ENCODE measurements at places on chromosomes 7 and 10.

- DNase-seq = no peak
Observed at GRCh38 chr10:132962623-132963429, 20.5 kb upstream of the CFAP46 start.

GRCh38 chr10:57692255-57692980, 575.3 kb downstream of the IPMK start:
- DNase-seq = no peak

GRCh38 chr10:130453036-130453720, 317.0 kb downstream of the GLRX3 start:
- DNase-seq = no peak

DNA sequence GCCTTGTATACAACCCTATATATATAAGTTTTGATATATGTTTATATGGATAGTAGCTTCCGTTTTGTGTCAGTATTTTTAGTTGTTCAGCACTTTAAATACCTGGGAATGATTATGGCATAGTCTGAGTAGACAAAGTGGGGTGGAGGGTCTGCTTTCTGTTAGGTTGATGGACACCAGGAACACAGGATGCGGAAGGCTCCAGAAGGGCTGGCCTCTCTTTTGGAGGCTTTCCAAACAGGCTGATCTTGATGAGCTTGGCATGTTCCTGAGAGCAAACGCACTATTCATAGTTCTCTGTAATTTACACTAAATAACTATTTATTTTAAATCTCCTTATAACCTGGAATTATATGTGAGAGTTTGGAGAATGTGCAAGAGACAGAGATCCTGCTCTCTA, 12.7 kb downstream of the AKR1E2 start:
- DNase-seq = no peak

GRCh38 chr10:103680869-103681236, 174.5 kb downstream of the SH3PXD2A start:
- DNase-seq = no peak

DNA sequence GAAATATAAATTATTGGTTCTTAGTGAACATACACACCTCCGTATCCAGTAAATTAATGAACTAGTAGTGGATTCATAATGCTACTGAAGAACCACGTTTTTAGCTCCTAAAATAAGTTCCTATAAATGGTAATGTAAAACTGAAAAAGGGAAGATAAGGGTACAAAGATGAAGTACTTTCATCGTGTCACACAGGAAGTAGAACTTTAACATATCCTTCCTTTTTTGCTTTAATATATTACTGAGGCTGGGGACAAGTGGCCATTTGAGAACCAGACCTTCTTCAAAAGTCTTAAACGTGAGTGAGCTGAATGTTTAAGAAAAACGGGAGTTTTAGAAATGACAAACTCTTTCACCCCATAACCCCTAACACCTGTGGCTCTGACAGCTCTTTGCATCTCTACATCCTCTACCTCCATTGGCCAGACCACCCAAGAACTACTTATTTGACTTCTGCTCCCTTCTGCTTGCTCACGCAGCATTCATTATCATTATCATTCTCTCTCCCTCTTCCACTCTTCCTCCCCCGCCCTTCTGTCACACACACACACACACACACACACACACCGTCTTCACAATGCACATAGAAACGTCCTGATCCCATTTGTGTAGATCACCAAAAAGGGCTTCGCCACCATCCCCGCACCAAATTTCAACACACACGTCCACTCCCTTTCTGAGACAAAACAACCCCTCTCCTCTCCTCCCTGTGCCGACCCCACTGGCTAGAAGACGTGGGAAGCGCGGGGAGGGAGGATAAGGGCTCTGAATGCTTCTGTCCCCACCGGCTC, 677 bp downstream of the SKAP2 start:
- no peak for DNase-seq

- no peak for DNase-seq
Observed at GRCh38 chr7:7765422-7765821, 47.0 kb upstream of the RPA3 start.

DNA sequence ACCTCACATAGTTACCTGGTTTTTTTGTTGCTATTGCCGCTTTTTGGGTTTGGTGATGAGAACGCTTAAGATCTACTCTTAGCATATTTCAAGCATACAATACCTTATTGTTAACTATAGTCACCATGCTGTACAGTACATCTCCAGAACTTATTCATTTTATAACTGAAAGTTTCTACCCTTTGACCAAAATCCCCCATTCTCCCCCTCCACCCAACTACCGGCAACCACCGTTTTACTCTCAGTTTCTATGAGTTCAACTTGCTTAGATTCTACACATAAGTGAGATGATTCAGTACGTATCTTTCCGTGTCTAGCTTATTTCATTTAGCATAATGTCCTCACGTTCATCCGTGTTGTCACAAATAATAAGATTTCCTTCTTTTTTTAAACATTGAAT, 86.7 kb upstream of the IL6 start:
- DNase-seq = no peak

DNA sequence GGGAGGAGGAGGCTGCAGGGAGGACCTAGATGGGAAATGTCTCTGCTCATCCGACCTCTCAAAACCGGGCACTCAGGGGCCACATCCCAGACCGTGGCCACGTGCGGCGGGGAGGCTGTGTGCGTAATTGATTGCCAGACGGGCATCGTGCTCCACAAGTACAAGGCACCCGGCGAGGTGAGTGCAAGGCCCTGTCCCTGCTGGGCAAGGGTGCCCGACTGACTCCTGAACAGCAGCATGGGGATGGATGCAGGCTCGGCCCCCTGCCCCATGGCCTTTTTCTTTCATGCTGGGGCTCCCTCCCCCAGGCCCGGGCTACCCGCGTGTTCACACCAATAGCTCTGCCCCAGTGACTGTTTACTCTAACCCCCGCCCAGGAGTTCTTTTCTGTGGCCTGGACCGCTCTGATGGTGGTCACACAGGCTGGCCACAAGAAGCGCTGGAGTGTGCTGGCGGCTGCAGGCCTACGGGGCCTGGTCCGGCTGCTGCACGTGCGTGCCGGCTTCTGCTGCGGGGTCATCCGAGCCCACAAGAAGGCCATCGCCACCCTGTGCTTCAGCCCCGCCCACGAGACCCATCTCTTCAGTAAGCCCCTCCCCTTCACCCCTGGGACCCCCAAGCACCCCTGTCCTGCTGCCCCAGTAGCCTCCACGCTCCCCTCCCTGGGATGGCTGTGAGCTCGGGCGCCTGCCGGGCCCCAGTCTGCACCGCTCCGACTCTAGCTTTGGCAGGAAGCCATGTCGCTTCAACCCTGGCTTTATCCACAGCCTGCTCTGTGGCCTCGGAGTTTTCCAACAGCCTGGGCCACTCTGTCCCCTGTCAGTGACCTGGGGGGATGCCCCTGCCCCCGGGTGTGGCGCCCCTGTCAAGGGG, 3.9 kb downstream of the LRWD1 start:
- no peak for DNase-seq

DNA sequence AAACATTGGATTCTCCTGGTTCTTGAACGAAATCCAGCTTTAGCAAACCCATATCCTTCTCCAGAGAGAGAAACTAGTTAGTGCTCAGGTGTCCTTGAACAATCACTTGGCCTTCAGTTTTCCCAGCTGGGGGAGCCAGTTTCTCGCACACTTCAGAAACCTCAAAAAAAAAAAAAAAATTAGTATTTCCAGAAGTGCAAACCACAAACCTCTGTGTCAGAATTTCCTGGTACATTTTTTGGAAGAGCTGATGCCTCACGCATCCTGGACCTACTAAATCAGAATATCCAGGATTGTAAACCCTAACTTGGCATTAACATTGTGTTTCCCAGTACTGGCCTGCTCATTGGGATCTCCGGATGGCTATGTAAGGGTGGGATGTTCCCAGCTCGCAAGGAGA, 143.4 kb upstream of the EGR2 start:
- DNase-seq = no peak

DNA sequence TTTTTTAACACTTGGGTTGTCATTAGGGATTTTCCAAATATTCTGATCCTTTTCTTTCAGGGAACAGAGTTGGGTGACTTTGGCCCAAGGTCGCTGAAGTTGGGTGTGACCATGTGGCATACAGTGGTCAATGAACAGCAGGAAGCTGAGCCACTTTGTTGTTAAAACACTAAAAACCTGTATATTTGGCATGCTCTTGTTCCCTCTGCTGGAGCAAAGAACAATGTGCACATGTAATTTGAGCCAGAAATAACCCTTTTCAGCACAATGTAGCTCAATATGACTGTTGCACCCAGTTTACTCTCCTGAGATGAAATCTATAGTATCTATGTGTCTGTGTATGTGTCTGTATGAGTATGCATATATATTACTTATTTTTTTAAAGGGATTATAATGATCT, 74.9 kb downstream of the ADCYAP1R1 start:
- no peak for DNase-seq

DNA sequence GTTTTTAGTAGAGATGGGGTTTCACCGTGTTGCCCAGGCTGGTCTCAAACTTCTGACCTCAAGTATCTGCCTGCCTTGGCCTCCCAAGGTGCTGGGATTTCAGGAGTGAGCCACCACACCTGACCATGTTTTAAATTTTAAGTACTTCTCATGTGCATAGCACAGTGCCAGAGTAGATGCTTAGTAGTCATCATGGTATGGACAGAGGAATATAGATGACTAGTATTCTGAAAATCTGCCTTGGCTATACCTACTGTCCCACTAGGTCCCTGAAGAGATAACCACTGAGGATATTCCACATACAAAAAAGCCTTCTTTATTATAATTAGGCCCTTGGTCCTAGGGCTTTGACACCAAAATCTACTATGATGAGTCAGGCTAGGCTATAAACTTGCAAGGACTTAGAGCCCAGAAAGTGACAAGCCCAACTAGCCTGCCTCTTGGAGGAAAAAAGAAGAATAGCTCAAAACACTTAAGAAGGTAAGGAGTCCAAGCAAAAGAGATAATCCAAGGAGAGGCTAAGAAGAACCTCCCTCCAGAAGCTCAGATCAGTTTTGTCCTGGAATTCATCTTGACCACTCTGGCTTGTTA, 34.0 kb downstream of the LUC7L2 start:
- DNase-seq = no peak

DNA sequence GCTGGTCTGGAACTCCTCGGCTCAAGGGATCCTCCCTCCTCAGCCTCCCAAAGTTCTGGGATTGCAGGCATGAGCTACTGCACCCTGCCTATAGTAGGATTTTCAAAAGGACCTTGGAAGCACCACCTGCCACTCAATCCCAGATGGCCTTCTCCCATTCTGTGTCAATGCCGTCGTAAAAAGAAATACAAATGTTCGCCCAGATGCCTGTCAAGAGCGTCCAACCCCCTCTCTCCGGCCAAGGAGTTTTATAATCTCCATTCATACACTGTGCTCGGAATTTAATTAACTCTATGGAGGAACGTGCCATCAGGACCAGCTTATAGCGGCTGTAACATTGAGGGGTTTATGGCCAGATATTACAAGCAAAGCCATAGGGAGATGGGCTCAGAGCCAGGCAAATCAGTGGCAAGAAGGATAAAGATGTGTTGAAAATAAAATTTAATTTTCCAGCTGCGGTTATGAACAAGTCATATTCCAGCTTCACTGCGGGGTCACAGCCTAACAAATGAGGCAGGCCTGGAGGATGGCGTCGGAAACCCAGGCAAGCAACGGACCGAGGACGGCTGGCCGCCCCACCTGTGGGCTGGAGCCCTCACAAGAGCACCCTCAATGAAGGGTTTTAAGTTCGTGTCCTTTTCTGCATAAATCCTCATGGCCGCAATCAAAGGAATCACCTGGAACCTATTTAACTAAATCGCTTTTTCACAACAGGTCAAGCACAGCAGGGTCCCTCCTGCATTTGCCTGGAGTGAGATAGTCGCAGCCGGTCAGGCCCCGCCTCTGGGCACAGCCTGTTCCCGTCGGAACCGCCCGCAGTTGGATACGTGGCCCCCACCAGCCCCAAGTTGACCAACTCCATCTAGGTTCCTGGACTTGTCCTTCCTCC, 374.5 kb upstream of the FOXK1 start:
- no peak for DNase-seq

DNA sequence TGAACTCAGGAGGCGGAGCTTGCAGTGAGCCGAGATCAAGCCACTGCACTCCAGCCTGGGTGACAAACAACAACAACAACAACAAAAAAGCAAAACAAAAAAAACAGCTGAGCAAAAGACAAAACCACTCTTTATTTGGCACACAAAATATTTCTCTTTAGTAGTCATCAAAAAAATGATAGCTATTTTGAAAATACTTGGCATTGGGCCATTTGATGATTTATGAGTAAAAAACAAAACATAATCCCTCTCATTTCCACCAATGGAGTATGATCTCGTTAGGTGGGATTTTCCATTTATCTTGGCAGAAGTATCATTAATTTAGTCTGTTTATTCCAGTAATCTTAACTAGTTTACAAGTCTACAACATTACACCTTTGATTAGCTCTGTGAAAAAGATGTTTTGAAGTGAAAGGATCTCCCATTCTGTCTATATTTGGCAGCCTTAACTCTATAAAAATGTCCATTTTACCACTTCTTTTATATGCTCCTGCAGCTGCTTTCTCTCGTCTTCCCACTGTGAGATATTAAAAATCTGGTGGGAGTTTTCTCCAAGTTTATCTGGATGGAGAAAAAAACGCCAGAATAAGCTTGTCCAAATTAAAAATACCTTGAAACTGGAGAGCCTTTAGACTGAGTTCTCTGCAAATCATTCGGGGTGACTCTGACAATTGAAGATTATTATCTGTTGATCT, 58.8 kb upstream of the AGMO start:
- DNase-seq = no peak

- DNase-seq = no peak
Observed at GRCh38 chr10:49400365-49400764, 4.5 kb upstream of the DRGX start.

- no peak for DNase-seq
Observed at GRCh38 chr10:77501152-77501845, 136.3 kb downstream of the KCNMA1 start.

DNA sequence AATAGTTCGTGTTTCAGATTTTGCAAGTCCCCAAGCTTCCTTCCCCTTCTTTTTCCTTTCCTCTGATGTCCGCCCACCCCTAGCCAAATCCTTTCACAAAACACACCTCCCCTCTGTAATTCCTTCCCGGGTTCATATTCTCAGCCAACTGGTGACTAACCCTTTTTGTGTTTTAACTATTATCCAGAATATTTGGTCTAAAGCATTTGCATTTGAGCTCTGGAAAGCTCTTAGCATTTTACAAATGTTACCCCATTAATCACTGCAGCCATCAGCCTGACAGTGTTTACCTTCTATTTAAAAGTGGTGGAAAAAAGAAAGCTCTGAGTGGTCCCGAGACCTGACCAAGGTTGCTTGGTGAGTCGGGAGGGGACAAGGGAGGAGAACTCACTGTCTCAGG, 139.0 kb downstream of the CREB5 start:
- DNase-seq = no peak
